ENCODE measurements at places on chromosomes 2 and 18.
A peak's percentile ranks its signal among the peaks of the same experiment; 100 is the strongest.

- DNase-seq: no peak
Measured at GRCh38 chr2:134232868-134233727, 20.8 kb upstream of the MGAT5 start.

DNA sequence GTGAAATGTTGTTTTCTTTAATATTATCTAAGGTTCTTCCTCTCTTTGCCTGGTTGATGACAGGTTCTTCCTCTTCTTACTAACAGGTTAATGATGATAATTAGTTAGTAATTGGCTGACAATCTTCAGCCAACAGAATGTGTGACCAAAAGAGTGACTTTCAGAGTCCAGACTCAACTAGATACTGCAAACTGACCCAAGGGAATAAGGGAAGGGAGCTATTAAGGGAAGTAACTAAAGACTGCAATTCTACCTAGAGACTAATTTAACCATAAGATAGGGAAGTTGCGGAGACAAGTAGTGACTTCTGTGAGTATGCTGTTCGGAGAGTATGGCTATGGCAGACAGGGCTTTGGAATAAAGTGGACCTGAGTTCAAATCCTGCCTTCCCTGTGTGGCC lies 127.3 kb upstream of the TACR1 start:
- DNase-seq: no peak

- no peak for DNase-seq
Measured at GRCh38 chr18:11578799-11579198, 30.6 kb upstream of the SLC35G4 start.

- DNase-seq: no peak
Measured at GRCh38 chr2:186693446-186693832, 421 bp upstream of the FAM171B start.

- DNase-seq: no peak
Measured at GRCh38 chr2:42756966-42757513, 6.9 kb downstream of the OXER1 start.

GRCh38 chr2:218323526-218324472 lies 31.5 kb upstream of the TMBIM1 start:
- DNase-seq: peak; percentile 56

DNA sequence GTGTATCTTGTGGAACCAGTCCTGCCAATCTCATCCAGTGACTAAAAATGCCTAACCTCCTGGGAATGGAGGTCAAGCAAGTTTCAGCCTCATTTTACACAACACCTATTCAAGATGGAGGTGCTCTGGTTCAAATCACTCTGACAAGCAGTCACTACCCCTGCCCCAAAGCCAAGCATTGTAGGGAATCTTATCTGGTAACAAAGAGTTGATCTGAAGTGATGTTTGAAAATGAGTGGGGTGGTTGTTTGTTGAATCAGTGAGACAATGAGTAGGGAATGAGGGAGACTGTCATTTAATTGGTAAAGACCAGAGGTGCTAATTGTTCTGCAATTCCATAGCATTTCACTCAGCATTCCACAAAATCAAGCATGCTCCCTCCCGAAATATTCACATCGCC lies 132.0 kb downstream of the RND3 start:
- DNase-seq: no peak

DNA sequence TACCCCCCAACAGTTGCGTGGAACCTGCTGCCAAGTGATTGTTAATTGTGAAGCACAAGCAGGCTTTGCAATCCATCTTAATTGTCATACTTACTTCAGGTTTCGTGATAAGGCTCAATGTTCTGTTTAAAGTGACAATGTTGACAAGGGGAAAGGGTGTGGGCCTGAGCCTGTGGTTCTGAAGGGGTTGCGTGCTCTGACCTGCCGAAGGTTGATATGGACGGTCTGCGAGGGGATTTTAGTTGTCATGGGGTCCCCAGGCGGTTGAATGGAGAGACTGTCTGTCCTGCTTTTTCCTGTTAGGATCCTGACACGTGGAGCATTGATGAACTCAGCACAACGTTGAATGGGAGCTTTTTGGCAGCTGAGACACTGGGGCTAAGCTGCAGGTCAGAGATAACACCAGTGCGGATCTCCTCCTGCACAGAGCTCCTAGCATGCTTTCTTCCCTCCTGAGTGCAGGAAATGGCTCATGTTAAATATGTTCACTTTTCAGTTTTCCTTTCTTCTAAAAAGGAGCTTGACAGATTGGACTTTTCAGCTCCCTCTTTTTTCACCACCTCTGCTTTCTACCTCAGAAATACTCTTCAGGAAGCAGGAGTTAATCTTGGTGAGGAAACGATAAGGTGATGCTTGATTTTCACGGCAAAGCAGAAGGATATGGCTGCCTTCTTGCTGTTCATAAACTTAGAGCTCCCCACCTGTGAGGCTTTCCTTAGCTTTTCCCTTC lies 62.9 kb upstream of the ZEB2 start:
- DNase-seq: no peak

GRCh38 chr2:70603066-70603465 lies 49.4 kb upstream of the TGFA start:
- DNase-seq: no peak

- DNase-seq: no peak
Measured at GRCh38 chr2:134443814-134444480, 190.1 kb downstream of the MGAT5 start.
